Central memory CD8-positive, alpha-beta T cell (primary cell): ENCODE measurements at places on chromosomes 13 and 19.

- peaks cover 18% of the 10 kb centered on the region for H3K4me1 ChIP-seq
- peak overlapping the region; percentile 70 for H3K27ac ChIP-seq
- DNase-seq: no peak
- no peaks in the 10 kb centered on the region for H3K36me3 ChIP-seq
- H3K27me3 ChIP-seq: no peaks in the 10 kb centered on the region
- H3K4me3 ChIP-seq: peak overlapping the region; percentile 73
These were observed 137.5 kb downstream of the KCNRG start for GRCh38 chr13:50152655-50153309.

DNA sequence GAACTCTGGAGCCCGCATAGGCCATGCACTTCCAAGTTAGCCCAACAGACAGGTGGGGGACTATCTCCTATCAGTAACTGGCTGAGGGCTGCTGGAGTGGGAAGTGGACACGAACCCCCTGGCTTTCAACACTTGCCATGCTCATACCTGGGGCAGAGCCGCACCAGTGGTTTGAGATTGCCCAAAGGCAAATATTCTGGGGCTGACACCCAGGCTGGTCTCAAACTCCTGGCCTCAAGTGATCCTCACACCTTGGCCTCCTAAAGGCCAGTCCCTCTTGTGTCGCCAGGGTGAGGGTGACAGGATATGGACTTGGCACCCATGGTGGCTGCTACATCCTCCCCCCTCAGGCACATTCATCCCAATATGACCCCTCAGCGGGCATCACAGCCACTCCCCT, 13.1 kb downstream of the NFKBID start:
- H3K4me3 ChIP-seq: no peak overlapping the region
- H3K36me3 ChIP-seq: peaks cover 40% of the 10 kb centered on the region
- H3K27me3 ChIP-seq: no peaks in the 10 kb centered on the region

DNA sequence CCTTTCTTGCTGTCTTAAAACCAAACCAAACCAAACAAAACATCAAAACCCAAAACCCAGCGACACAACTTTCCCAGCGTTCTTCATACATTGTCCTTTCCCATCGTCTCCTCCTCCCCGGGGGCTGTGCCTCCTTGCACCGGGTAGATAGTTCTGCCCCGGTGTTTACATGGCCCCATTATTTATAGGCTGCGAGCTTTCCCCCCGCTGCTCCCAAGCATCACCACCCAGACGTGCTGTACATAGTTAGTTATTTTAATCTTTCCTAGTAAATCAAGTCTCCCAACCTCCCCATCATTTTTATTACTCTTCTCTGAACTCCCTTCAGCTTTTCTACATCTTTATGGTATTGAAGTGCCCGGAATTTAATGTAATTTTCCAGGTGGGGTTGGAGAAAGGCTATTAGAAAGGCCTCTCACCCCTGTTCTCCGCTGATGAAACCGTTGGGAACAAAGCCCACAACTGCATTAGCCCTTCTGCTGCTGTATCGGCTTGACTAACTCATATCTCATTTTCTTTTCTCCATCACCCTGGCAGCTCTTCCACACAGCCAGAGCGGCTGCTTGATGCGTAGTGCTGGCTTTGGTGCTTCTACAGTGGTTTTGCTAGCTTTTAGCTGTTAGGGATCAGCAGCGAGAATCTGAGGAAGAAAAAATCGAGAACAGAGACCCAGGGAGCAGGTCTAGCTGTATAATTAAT, 53.1 kb downstream of the FGF9 start:
- peaks cover 52% of the 10 kb centered on the region for H3K27me3 ChIP-seq
- no peak overlapping the region for H3K4me3 ChIP-seq
- no peaks in the 10 kb centered on the region for H3K4me1 ChIP-seq

GRCh38 chr13:55570371-55570770, 1570.3 kb upstream of the PRR20A start:
- no peak overlapping the region for H3K27ac ChIP-seq
- H3K27me3 ChIP-seq: no peaks in the 10 kb centered on the region
- no peaks in the 10 kb centered on the region for H3K4me1 ChIP-seq
- H3K4me3 ChIP-seq: no peak overlapping the region
- H3K36me3 ChIP-seq: no peaks in the 10 kb centered on the region
- DNase-seq: no peak

DNA sequence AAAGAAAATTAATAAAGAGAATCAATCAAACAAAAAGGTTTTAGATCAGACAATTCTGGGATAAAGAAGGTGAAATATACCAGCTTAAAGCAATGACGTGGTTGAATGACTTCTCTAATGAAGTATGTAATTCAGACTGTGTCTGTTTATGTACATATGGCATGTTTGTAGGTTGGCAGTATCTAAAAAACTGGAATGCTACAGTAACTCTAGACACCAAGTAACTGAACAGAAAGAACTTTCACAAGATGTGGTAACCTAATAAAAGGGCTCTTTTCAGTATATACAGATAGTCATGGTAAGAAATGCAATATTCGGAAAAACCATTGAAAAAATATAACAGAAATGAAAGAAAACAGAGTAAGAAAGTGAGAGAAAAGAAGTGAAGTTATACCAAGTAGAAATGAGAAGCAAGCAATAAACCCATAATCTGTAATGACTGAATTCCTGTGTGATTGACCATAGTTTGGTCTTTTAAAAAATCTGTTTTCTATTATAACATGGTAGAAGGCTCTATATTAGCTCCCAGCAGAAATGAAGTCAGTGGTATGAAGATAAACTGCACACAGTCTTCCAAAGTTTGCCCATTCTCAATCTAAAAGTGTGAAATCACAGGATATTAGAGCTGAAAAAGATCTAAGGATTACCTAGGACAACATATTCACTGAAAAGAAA, 31.4 kb downstream of the ELF1 start:
- H3K4me1 ChIP-seq: peaks cover 52% of the 10 kb centered on the region
- H3K27ac ChIP-seq: peak overlapping the region; percentile 54
- no peak overlapping the region for H3K4me3 ChIP-seq
- H3K36me3 ChIP-seq: peaks cover 11% of the 10 kb centered on the region
- H3K27me3 ChIP-seq: no peaks in the 10 kb centered on the region

DNA sequence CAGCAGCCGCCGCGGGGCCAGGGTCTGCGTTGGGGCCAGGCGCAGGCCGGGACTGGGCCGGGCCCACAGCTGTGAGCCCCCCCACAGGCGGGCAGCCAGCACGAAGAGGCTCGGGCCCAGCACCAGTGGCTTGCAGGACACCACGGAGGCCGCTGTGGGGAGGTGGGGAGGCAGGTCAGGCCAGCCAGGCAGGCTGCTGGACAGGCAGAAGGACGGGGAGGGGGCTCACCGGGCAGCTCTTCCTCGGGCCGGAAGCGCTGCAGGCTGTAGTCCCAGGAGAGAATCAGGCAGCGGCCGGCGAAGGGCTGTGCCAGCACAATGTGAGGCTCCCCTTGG, 8.3 kb downstream of the LGI4 start:
- H3K36me3 ChIP-seq: peaks cover 4% of the 10 kb centered on the region

DNA sequence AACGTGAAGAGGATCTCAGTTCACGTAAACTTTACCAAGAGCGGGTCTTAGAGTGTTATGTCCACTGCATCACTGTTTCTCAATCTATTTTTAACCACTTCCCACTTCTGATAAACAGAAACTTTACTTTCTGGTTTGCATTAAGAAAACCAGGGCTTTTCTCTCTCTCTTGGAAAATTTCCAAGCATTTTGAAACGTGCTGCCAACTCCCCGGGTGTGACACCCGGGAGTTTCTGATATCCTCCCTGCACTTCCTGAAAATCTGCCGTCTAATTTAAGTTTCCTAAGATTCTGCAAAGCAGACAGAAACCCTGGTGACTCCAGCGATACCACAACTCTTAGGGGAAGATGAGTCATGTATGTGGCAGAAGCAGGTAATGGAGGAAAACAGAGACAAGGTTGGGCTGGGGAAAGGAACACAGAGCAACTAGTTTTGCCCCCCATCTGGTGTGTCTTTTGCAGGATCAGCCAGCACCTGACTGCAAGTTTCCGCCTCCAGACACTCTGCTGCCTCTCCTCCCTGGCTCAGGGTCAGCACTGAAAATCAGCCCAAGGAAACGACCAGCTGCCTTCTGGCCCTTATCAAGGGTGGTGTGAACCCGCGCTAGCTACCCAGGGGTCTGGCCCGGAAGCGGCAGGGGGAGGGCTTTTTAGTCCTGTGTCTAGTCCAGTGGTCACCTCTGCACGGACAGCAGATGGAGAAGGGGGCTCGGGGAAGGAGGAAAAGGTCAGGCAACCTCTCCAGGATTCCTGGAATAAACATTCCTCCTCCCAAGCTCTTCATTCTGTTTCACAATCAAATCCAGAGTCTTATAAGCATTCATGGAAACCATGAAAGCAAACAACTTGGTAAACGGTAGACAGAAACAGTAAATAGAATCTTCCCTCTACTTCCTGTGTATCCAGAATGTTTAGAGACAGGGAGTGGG, 11.3 kb upstream of the FFAR2 start:
- H3K36me3 ChIP-seq: no peaks in the 10 kb centered on the region
- peak overlapping the region; percentile 68 for H3K27ac ChIP-seq
- H3K27me3 ChIP-seq: peaks cover 15% of the 10 kb centered on the region
- H3K4me1 ChIP-seq: peaks cover 18% of the 10 kb centered on the region

GRCh38 chr13:96948127-96948526, 46.1 kb downstream of the OXGR1 start:
- no peaks in the 10 kb centered on the region for H3K36me3 ChIP-seq
- no peak overlapping the region for H3K4me3 ChIP-seq
- H3K27ac ChIP-seq: no peak overlapping the region
- H3K27me3 ChIP-seq: peaks cover 15% of the 10 kb centered on the region
- no peaks in the 10 kb centered on the region for H3K4me1 ChIP-seq

DNA sequence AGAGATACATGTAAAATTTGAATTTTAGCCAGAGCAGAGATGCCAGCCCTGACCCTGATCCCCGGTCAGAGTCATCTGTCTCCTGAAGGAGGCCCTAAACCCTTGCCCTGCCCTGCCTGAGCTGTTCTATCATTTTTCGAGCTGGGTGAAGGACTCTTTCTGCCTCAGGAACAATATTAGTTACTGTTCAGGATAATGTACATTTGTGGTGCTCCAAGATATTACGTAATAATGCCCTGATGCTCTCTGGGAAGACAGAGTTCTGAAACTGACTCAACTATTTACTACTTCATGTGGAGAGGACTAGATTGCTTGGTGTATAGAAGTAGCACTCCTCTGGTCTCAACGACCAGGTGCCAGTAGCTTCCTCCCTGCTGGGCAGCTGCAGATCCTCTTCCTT, 37.9 kb upstream of the UBL3 start:
- no peak for DNase-seq
- no peak overlapping the region for H3K4me3 ChIP-seq
- peaks cover 1% of the 10 kb centered on the region for H3K36me3 ChIP-seq
- peaks cover 18% of the 10 kb centered on the region for H3K4me1 ChIP-seq

DNA sequence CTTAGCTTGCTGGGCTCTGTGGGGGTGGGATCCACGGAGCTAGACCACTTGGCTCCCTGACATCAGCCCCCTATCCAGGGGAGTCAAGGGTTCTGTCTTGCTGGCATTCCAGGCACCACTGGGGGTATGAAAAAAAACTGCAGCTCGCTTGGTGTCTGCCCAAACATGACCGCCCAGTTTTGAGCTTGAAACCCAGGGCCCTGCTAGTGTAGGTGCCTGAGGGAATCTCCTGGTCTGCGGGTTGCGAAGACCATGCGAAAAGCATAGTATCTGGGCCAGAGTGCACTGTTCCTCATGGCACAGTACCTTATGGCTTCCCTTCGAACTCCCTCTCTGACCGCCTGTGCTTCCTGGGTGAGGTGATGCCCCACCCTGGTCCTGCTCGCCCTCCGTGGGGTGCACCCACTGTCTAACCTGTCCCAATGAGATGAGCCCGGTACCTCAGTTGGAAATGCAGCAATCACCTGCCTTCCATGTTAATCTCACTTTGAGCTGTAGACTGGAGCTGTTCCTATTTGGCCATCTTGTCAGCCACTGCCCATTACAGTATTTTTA, 120.8 kb upstream of the TNFSF11 start:
- H3K4me1 ChIP-seq: no peaks in the 10 kb centered on the region
- no peaks in the 10 kb centered on the region for H3K27me3 ChIP-seq
- no peak overlapping the region for H3K27ac ChIP-seq
- no peak for DNase-seq
- no peaks in the 10 kb centered on the region for H3K36me3 ChIP-seq
- no peak overlapping the region for H3K4me3 ChIP-seq

- DNase-seq: peak; percentile 59
- H3K4me1 ChIP-seq: peaks cover 29% of the 10 kb centered on the region
- peak overlapping the region; percentile 99 for H3K27ac ChIP-seq
- peaks cover 40% of the 10 kb centered on the region for H3K36me3 ChIP-seq
These were observed 3.1 kb downstream of the ABHD17A start for GRCh38 chr19:1882089-1882785.

- H3K4me3 ChIP-seq: no peak overlapping the region
- no peak for DNase-seq
- H3K36me3 ChIP-seq: peaks cover 17% of the 10 kb centered on the region
- H3K27ac ChIP-seq: no peak overlapping the region
These were observed 4.0 kb upstream of the ZNF8 start for GRCh38 chr19:58274771-58275201.

DNA sequence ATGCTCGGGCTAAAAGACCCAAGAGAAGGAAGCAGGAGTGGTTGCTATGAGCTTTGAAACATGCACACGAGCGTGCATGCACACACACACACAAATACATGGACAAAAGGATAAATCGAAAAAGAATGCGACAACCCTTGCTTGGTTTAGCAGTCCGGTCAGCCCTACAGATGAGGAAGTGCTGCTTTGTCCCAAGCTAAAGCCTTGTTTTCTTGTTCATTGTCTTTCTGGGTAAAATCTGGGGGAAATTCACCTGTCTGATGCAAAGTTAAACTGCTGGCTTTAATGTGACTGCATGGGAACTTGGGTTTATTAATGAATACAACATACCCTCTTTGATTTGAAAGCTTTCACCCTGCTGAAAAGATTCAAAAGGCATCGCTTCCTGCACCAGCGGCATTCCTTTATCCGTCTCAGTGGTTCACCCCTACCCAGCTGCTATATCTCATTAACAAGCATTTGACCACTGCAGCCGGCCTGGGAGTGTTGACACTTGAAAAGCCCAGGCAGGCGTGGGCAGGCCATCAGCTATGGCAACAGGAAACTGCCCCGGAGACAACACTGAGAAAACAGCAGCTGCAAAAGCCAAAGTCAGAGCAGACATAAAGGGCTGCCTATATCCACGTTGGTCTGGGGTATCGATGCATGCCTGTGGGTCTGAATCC, 301.7 kb downstream of the NDFIP2 start:
- no peak overlapping the region for H3K4me3 ChIP-seq
- H3K27me3 ChIP-seq: no peaks in the 10 kb centered on the region
- H3K27ac ChIP-seq: no peak overlapping the region
- no peaks in the 10 kb centered on the region for H3K4me1 ChIP-seq
- no peaks in the 10 kb centered on the region for H3K36me3 ChIP-seq

- peaks cover 13% of the 10 kb centered on the region for H3K4me1 ChIP-seq
- H3K27ac ChIP-seq: no peak overlapping the region
- H3K36me3 ChIP-seq: no peaks in the 10 kb centered on the region
- no peak for DNase-seq
- H3K27me3 ChIP-seq: no peaks in the 10 kb centered on the region
These were observed 33.5 kb upstream of the ITM2B start for GRCh38 chr13:48199404-48199946.

GRCh38 chr19:56348289-56348877, 33.7 kb upstream of the ZSCAN5A start:
- H3K27ac ChIP-seq: no peak overlapping the region
- no peaks in the 10 kb centered on the region for H3K4me1 ChIP-seq
- H3K27me3 ChIP-seq: no peaks in the 10 kb centered on the region
- H3K36me3 ChIP-seq: no peaks in the 10 kb centered on the region
- no peak for DNase-seq
